ENCODE measurements at places on chromosomes 5 and 9.

- no peak for DNase-seq
Observed at GRCh38 chr9:70765946-70766345, 351.5 kb upstream of the KLF9 start.

DNA sequence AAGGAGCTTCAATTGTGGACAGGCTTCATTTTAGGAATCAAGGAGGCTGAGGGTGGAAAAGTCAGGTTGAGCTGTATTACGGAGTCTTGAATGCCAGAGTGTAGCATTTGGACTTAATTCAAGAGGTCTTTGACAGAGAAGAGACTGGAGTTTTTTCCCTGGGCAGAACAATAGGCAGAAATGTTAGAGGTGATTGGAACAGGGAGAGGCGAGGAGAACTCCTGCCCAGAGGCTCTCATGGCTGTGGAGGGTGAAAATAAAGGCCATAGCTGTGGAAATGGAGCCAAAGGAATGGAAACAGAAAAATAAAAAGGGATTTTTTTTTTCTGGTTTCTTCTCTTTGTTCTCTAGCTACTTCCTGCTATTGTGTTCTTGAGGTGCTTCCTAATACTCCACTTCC lies 3.7 kb upstream of the IFNB1 start:
- DNase-seq = no peak

DNA sequence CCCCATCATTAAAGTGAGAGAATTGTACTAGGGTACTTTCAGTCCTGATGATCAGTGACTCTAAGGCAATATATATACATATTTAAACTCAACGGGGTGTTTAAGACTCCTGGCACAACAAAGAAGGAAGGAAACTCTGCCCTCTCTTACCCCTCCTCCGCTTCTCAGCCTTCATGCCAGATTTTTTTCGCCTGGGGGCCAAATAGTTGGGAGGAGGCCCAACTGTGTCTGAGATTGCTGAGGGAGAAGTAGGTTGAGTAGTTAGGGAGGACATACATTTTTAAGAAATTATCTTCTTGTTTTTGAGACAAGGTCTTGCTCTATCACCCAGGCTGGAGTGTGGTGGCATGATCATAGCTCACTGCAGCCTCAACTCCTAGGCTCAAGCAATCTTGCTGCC lies 127.7 kb upstream of the SHB start:
- no peak for DNase-seq

- no peak for DNase-seq
Observed at GRCh38 chr5:66810848-66811261, 214.7 kb downstream of the MAST4 start.
